ENCODE measurements at places on chromosomes 6 and 20. TPM values are rescaled to one million over a fixed set of nuclear protein-coding genes. Genes with fewer than 3 reads are reported as not detected.
A peak's percentile ranks its signal among the peaks of the same experiment; 100 is the strongest.

HLA-DMB gene
- total RNA-seq: 0.11 TPM

TREML2 gene
- total RNA-seq: not detected

DYNLT2 gene
- 1.0 TPM for total RNA-seq

INSM1 gene
- not detected for total RNA-seq

PPIL4 gene
- 39.2 TPM for total RNA-seq

DNA sequence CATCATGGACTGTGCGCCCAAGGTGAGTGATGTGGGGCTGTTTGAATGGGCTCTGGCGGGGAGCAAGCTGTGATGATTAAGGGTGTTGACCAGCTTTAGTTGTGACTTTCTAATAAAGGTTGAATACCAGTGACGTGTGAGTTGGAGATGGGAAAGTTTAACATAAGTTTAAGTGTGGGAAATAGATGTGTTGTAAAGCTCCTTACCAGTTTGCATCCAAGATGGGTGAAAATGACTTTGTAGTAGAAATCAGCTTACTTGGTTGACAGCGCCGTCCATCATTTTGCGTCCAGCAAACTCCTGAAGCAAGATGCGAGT is 372 bp downstream of the CASS4 start:
- DNase-seq: no peak

DNA sequence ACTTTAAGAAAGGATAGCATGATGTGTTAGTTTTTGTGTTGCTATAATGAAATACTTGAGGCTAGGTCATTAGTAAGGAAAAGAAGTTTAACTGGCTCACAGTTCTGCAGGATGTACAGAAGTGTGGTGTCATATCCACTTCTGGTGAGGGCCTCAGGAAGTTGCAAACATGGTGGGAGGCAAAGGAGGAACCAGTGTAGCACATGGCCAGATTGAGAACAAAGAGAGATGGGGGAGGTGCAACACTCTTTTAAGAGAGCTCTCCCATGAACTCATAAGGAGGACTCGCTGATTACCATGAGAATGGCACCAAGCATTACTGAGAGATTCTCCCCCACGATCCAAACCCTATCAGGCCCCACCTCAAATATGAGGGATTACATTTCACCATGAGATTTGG is 265.4 kb downstream of the RIMS1 start:
- no peak for DNase-seq

DNA sequence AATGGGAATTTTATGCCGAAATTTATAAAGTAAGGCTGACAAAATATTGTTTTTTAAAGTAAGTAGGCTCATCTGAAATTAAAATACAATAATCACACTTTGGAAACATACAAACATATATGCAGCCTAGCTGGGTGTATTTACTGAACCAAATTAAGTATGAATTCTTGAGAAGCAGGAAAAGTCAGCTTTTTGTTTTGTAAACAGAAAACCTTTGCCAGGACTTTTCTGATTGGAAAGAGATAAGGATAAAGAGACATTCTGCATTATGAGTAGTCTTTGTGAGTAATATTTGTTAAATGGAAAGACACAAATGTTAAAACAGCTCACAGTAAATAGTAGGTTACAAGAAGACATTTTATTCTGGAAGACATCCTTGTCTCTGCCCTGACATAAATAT is 1380.8 kb downstream of the GRIK2 start:
- DNase-seq: no peak

- no peak for DNase-seq
Measured at GRCh38 chr6:103344554-103345163, 1515.1 kb downstream of the HACE1 start.

- DNase-seq: peak; percentile 45
Measured at GRCh38 chr20:61558726-61559125, 306.7 kb downstream of the CDH4 start.

DNA sequence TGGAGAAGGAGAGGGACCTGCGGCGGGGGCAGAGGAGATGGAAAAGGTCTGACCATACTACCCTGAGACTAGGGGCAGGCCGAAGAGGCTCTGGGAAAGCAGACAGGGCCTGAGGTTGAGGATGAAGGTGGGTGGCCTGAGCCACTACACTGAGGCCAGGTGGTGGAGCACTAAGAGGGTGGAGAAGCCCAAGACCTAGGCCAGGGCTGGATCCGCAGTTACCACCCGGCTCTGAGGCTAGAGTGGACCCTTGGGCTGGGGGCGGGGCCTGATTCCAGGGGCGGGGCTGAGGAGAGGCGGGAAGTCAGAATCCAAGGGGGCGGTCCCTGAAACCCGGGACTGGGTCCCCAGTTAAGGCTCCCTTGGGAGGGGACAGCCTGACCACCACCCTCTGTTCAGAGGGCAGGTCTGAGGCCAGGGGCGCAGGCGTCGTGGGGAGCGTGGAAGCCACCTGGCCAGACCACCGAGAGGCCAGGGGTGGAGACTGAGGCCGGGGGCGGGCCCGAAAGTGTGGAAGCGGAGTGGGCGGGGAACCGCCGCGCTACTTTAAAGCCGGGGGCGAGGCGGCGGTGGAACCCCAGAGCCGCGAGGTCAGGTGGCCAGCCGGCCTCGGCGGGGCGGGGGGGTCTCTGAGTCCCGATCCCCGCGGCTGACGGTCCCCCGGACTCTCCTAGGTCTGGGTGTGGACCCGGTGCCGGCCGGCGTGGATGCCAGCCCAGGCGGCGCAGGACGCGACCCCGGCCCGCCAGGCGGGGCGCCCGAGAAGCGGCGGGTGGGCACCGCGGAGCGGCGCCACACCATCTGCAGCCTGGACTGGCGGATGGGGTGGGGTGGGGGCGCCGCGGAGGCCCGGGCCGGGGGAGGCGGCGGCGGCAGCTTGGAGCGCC is 8.3 kb downstream of the CCM2L start:
- no peak for DNase-seq

DNA sequence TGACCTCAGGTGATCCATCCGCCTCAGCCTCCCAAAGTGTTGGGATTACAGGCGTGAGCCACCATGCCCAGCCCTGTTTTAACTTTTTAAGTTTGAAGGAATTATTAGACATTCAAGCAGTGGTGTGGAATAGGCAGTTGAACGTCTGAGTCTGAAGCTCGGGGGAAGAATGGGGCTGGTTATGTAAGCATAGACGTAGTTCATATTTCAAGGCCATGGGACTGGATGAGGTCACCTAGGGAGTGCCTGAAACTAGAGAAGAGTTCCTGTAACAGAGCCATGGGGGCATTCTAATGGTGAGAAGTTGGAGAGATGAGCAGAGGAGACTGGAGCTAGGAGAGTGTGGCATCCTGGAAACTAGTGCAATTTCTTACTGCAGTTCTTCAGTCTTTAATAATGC is 6.4 kb downstream of the CDKAL1 start:
- no peak for DNase-seq

DNA sequence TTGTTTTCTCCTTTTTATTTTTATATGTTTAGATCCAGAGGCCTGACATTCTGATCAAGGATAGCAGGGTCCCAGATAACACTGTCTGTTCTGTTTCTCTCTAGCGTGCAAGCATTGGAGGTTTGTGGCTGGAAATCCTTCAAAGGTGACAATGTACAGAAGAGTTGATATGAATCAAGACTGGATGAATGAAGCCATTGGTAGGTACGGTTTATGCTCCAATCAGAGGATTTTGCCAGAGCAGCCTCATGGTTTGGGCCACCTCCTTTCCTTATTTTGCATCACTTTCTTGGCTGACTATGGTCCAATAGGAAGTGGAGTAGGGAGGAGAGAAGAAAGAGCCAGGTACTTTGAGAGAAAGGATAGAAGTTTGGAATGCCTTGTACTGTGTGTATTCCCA is 484.8 kb upstream of the JAG1 start:
- no peak for DNase-seq

DNA sequence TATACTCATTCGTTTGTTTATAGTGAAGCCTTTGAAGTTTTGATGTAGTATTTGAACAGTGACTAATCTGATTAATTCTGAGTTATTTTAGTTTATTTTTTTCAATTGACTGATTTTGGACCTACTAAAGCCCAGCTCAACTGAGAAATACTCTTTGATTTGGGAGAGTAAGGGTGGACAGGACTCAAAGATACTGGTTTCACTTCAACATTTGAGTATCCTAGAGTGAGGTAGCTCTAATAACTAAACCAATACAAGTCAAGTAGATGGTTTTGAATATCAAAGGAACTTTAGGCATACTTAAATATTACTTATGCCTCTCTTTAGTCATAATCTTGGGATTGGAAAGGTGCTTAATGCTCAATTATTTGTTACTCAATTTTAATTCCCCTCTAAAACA is 65.6 kb downstream of the ZNF292 start:
- DNase-seq: no peak

DNA sequence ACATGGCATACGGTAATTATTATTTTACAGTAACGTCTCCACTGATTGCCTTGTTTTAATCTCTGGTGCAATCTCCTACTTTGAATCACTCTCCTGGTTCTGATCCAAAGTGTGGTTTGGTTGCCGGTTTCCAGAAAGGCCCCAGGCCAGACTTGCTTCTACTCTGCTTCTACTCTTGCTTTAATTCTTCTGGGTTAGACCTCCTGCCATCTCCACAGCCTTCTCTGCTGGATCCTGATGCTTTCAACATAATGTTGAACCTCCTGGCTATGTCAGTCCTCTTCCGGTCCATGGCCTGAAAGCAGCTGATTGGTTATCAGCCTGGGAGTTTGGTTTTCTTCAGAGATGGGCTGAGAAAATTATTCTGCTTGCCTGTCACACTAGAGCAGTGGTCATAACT is 266.5 kb upstream of the RIMS1 start:
- no peak for DNase-seq

DNA sequence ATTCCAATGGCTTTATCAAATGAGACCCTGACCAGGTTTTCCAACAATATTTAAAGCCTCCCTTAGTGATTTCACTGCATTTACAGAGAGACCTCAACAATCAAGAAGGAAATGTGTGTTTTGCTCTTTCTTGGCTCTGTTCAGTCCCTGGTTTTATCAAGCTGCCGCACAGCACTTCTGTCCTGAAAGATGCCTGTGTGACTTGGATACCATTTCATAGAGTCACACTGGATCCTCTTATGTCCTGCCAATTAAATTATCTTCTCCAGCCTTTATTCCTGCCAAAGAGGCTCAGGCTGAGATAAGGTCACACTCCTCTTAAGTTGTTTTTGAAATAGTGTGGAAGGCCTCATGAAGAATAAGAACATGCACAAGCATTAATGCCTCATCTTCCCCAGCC is 197.0 kb upstream of the RNF217 start:
- DNase-seq: no peak

DNA sequence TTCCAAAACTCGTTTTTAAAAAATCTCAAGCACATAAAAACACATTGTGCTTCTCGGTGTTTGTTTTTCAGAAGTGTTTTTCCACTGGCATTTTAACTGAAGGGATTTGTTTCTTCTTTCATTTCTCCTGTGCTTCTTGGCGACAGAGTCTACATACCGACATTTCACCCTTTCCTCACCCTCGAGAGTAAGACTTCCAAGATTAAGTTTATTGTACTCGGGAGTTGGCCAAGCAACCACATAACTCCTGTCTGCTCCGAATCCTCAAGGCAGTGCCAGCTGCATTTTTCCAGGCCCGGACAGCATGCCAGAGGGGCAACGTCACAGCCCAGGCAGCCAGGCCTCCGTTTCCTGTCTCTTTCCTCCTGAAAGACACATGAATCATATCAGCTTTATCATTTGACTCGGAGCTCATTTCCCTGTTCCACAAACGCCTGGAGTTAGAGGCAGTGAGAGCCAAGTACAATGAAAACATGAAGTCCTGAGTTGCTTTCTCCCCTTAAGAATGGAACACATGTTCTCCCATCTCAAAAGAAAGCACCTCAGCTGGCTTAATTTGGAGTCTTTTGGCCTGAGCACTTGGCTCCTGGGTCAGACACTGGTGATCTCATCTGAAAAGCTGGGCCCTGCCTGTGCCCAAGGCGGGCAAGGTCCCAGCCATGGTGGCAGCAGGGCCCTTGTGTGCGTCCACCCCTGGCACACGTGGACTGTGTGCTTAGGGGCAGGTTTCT is 23.2 kb upstream of the FAM50B start:
- peak; percentile 99 for DNase-seq

DNA sequence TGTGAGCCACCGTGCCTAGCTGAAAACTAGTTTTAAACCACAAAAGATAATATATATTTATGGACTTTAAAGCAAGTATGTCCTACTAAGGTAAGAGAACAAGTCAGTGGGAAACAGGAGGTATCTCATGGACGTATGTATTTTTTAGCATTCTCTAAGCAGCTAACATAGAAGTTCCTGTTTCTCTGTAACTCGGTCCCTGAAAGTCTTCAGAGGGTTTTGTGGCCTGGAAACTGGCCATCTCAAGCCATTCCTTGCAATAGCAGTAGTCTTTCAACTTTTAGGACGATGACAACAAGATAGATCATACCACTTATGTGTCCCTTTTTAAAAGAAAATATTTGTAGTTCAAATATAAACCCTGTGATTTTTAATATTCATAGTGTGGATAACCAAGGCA is 95.6 kb upstream of the RALGAPA2 start:
- DNase-seq: no peak

- DNase-seq: no peak
Measured at GRCh38 chr6:164750128-164750527, 559.3 kb downstream of the C6orf118 start.

Data from astrocyte (in vitro differentiated cells and primary cell).